NCI-H1436 treated with DMSO at 0.1 percent for 48 hours (cell line): ENCODE measurements at places on chromosomes 6 and 20.

DNA sequence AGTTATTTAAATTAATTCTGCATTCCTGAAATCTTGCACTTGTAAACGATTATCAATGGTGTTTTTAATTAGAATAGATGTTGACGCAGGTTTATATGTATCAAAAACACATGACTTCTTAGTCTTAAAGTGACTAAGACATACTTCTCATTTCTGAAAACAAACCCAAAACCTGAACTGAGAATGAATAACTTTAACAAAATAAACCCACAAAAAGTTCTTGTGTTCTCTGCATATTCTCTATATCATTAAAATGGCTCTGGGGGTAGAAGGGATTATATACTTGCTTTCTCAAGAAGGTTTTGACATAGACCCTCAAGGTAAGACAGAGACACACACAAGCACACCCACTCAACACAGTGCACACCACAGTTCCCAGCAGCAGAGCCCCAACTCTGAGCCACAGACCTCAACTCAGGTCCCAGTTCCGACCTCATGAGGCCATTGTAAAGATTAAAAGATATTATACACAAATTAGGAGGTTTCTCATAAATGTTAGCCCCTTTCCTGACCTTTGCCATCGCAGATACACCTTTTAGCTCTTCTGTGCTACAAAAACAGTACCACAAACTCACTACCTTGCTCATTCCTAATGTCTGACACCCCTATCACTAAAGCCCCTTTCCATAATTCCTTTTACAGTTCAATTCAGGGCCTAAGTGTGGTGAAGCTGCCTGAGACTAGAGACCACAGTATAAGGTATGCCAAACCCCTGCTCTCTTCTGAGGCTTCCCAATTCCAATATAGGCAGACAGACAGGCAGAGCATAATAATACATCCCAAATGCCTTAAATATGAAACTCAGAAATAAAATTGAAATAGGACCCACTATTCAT, 267.8 kb downstream of the PTPRK start:
- DNase-seq, result no peak

DNA sequence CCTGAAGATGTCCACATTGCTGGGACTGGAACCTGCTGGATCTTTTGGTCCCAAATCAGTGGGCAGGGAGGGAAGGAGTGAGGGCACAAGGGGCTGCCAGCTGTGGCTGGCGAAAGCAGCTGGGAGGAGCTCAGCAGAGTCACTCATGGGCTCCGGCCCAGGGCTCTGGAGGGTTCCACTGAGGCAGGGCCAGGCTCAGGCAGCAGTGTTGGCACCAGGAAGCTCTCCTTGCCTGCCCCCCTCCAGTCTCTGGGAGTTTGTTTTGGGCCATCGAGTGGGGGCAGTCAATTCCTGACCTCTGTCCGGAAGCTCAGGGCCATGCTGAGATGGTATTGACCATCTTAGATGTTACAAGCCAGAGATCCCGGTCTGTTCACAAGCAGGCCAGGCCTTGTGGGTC, 39.1 kb upstream of the IRF4 start:
- DNase-seq, result no peak

- DNase-seq, result no peak
These were observed 15.9 kb downstream of the KIZ start for GRCh38 chr20:21141825-21142224.

DNA sequence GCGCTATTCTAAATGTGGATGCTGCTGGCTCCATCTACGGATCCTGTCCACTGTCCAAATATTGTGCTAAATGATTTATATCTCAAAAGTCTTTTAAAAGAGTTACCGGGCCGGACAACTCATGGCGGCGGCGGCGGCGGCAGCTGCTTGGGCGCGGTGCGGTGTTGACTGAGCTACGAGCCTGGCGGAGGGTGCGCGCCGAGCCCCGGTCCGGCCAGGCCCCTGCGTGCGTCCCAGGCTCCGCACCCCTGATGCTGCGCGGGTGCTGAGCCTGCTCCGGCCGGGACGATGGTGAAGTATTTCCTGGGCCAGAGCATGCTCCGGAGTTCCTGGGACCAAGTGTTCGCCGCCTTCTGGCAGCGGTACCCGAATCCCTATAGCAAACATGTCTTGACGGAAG, 303.4 kb downstream of the CENPW start:
- no peak for DNase-seq

DNA sequence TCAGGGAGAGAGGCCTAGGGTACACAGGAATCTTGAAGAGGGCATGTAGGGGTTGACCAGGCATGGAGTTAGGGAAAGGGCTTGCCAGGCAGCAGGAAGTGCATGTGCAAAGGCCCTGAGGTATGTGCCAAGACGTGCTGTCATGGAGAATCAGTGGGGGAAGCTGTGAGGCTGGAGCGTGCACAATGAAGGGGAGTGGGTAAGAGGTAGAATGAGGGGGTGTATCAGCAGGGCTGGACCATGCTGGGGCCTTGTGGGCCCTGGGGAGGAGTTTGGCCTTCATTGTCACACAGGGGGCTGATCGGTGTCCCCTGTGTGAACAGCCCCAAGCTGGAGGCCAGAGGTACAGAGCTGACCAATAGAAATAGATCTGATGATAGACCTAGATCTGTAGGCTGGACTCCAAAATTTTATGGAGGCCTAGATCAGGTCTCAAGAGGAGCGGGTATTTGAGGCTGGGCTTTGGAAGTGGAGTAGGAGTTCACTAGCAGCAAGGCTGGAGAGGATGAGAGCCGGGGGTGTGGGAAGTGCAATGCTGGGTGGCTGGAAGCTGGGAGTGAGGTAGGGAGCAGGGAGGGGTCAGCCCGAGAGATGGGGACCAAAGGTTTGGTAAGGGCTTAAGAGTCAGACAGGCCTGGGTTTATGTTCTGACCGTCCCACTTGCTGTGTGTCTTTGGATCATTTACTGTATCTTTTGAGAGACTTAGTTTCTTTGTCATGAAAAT, 3.0 kb downstream of the SRC start:
- DNase-seq, result no peak

GRCh38 chr6:93555292-93555691, 135.9 kb upstream of the EPHA7 start:
- DNase-seq, result no peak

DNA sequence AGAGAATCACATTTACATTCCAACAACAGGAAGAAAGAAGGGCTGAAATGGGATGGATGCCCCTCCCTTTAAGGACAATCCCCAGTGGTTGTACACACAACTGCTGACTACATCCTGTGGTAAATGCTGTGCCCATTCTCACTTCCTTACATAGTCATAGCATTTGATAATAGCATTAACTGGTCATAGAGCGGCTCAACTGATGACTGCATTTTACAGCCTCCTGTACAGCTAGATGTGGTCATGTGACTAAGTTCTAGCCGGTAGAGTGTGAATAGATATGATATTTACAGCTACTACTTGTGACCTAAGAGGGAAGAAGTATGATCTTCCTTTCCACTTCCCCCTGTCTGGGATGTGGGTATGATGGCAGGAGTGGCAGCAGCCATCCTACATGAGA, 24.7 kb downstream of the KCNK17 start:
- DNase-seq, result no peak

- no peak for DNase-seq
These were observed 154.1 kb upstream of the MMS22L start for GRCh38 chr6:97437087-97437486.

GRCh38 chr20:53316206-53316937, 277.3 kb downstream of the ZNF217 start:
- no peak for DNase-seq

GRCh38 chr6:110683241-110683640, 132.0 kb downstream of the CDK19 start:
- no peak for DNase-seq

- no peak for DNase-seq
These were observed 80.5 kb upstream of the CNR1 start for GRCh38 chr6:88246654-88247053.

GRCh38 chr20:7772371-7772770, 167.9 kb downstream of the HAO1 start:
- no peak for DNase-seq

DNA sequence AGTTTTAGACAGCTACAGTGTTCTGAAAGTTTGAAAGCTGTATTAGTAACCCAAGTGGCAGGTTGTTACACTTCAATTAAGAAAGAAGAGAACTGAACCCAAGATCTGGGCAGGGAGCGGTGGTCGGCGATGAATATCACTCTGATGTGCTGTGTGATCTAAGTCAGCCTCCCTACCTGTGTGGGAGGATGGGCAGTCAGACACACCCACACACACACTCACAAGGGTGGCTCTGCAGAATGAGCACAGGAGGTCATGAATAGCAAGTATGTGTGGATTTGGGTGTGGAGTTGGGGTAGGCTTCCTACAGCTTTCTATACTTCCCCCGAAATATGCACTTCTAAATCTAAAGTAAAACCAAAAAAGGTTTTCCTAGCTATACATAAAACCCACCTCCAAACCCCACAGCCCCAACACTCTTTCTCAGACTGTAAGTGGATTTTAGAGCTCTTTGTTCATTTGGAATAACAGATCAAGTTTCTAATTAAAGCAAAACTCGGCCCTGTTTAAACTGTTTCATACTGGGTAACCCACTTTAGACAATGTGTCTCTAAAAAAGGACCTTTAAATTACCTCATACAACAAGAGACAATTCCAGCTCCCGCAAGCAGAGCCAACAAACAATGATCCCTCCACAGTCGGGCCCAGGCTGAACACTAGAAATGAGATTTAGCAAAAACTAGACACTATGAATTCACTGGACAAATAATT, 19.4 kb downstream of the TNFRSF21 start:
- DNase-seq, result no peak

- DNase-seq, result no peak
These were observed 6.2 kb downstream of the KCNK5 start for GRCh38 chr6:39223061-39223460.

DNA sequence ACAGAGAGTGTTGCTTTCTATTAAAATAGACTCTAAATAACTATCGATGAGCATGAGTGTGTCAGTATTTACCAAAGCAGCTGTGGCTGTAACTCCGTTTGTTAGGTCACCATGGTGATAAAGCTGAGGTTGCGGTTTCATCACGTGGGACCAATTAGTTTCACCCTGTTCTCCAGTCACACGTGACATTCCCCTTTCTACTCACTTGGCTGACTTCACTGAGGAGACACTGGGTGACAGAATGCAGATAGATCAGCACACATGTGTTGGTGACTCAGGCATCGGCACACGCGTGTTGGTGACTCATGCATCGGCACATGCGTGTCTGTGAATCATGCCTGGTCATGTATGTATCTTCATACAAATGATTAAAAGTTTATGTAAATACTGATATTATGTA, 285.4 kb downstream of the THBS2 start:
- no peak for DNase-seq

DNA sequence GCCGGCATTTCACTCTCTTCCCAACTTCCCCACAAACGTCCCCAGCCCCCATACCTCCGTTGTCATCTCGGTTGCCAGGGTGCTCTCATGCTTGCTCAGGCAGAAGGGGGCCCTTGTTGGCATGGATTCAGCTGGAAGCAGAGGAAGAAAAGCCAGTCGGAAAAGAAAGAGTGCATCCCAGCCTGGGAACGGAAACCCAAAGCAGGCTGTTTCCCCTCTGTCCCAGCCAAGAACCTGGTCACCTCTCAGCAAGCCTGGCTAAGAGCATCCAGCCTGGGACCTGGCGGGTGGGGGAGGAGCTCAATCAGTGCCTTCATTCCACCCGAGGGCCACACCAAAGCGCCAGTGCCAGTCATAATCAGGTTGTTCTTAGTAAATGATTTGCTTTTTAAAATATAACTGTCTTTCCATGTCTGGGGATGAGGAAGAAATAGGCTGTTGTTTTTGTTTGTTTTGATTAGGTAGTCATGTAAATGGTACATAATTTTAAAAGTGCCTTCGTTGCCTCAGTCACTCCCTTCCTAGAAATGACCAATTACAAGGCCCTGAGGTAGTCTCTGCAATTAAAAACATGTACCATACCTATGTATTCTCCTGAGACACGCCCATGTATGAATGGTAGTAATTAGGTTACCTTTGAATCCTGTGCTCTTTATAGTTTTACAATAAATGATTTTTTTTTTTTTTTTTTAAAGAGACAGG, 21.1 kb downstream of the CHMP4B start:
- no peak for DNase-seq

DNA sequence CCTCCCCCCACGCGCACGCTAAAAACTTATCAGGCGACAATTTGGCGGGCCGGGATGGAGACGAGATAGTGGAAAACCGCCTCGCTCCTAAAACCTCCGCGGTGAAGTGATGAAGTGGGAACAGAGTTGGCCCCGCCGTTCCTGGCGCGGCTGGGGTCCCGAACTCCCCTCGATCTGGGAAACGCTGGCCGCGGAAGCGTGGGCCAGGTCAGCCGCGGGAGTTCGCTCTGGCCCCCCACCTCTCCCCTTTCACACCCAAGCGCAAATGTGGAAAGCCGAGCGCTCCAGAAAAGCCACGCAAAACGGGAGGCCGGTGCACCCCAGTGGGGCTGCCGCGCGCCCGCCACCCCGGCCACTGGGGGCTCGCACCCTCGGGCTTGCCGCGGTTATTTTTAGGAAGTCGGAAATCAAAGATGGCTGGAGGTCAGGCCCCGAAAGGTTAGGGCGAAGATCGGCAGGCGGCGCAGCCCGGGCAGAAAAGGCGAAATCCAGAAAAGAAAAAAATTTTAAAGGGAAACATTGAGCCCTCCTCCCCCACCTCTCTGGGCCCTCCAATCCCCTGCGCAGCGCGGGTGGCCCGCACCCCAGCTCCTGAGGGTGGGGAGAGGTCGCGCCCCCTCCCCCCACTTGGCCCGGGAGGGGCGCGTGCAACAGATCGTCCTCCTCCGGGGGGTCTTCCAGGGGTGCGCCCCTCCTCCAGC, 1.0 kb downstream of the SALL4 start:
- no peak for DNase-seq

DNA sequence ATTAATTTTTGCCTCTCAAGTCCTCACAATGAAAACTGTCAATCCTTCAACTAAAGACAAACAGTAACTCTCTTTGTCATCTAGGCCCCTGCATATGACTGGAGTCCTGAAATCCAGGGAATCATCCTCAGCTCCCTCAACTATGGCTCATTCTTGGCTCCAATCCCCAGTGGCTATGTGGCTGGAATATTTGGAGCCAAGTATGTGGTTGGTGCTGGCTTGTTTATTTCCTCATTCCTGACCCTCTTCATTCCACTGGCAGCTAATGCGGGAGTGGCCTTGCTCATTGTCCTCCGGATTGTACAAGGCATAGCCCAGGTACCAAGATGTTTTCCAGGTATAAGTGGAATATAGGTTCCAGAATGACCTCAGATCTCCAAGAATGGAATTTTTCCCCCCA, 15.4 kb downstream of the SLC17A4 start:
- no peak for DNase-seq

DNA sequence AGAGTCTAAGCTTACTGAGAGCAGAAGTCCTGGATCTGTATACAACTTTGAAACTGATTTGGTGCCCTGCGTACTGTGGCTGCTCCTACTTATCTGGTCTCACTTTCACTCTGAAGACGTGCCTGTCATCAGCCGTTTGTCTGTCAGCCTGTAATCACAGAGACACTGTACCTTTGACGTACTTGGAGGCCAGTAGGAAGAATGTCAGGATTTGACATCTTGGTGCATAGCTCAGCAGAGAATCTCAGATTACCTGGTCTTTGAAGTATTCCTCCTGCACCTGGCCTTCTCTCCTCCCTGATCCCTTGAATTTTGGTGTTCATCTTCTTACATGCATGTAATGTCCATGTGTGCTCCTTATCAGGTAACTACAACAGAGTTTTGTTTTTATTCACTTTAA, 37.7 kb downstream of the DSE start:
- DNase-seq, result no peak

GRCh38 chr6:4777394-4777935, 1.3 kb downstream of the CDYL start:
- DNase-seq, result no peak
